Lower lobe of right lung (tissue), 2 donors: ENCODE measurements at places on chromosomes 1 and 21. TPM values are rescaled to one million over a fixed set of nuclear protein-coding genes. Genes with fewer than 3 reads are reported as not detected.

GRCh38 chr21:29258626-29259338 is 39.9 kb upstream of the BACH1 start:
- H3K36me3 ChIP-seq: no peaks in the 10 kb centered on the region
- H3K4me3 ChIP-seq: no peak overlapping the region
- DNase-seq: no peak

Gene FCRL1
- 4.2 TPM for total RNA-seq

DNA sequence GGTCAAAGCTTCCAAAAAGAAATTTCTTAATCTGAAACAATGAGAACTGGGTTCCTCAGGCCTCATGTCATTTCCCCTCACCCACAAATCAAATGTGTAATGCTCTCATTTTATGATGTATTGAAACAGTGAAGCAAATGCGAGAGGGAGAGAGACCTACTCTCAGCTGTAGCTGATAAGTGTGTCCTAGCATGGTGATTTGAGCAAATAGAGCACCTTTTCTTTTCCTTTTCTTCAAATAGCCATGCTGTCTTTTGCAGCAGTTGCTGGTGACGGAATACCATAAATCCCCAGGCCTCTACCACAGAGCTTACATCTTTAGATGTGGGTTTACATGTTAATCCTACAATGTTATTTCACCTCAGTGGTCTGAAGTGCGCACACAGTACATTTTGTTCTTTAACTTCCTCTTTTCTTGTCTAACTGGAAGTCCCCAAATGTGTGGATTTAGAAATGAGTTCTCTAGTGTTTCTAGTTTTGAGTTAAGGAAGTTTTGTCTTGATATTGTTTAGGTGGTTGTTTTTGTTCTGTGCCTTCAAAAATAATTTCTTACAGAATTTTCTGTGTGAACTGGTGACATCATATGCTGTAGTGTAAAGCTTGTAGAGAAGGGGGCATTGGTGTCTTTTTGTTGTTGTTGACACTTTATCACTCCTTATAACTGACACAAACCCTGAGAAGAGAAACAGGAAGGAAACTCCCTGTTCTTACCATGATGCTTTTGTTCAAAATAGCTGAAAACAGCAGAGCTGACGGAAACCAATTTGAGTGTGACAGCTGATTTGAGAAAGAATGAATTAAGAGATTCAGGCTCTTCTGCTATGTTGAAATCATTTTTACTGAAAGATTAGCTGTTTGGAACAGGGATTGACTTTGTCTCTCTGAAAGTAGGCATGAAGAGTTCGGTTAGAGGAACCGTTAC is 12.2 kb downstream of the SMAP2 start:
- no peak for DNase-seq
- no peaks in the 10 kb centered on the region for H3K27me3 ChIP-seq
- peaks cover 90% of the 10 kb centered on the region for H3K4me1 ChIP-seq
- H3K27ac ChIP-seq: peak overlapping the region; percentile 91

Gene NGF
- total RNA-seq: 0.97 TPM

- peaks cover 50% of the 10 kb centered on the region for H3K4me1 ChIP-seq
- DNase-seq: no peak
- no peak overlapping the region for H3K4me3 ChIP-seq
Observed at GRCh38 chr1:54377040-54377691, 29.0 kb downstream of the SSBP3 start.

- no peak overlapping the region for H3K27ac ChIP-seq
- H3K27me3 ChIP-seq: no peaks in the 10 kb centered on the region
- no peak for DNase-seq
Observed at GRCh38 chr1:172383536-172383935, 36.9 kb upstream of the C1orf105 start.

DNA sequence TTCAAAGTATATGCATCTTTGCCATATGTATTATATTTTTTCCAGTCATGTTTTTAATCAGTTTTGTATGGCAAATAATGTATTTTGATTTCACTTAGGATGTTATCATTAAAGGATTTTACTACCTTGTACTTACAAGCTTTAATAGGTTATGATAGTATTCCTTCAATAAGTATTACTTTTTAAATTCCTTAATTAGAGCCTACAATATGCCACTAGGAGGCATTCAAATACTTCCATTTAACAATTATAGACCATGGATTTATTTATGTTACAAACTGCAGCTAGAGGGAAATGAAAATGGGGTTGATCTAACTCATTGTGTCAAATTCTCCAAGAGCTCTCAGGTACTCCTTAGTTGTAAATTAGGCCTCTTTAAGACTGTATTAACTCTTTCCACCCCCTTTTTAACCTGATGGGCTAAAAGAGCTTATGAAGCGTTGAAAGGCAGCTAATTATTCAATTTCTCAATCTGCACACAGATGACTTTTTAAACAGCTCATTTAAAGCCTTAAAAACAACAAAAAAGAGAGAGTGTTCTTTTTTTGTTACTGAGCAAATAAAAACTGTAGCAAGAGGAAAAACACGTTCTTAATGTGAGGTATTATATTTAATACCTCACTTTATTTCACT is 156.2 kb downstream of the DENND1B start:
- no peaks in the 10 kb centered on the region for H3K27me3 ChIP-seq
- DNase-seq: no peak
- no peaks in the 10 kb centered on the region for H3K4me1 ChIP-seq
- H3K27ac ChIP-seq: no peak overlapping the region
- peaks cover 6% of the 10 kb centered on the region for H3K36me3 ChIP-seq
- no peak overlapping the region for H3K4me3 ChIP-seq

DNA sequence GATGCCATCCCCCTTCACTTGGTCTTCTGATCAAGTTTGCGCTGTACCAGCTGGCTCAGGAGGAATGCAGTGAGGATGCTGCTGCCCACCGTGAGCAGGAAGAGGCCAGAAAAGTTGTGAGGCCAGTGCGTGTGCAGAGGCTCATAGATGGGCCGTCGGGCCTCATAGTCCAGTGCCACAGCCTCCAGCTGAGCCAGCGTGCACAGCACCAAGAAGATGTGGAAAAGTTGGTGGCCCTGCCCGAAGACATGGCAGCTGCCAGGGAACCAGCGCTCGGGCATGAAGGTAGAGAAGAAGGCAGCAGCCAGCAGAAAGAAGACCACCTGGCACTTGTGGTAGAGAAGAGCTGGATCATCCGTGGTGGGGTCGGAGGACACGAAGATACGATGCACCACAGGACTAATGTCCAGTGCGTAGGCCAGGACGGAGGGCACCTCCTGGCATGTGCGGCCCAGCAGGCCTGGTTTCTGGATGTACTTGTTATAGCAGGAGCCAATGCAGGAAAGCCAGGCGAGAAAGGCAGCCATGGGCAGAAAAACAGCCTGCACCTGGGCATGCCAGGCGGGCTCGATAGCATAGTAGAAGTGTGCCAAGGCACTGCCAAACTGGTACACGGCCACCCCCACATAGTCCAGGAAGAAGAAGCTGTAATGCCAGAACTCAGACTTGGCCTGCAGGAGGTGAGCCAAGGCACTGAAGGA is 3.7 kb upstream of the AUNIP start:
- no peak overlapping the region for H3K27ac ChIP-seq
- H3K4me1 ChIP-seq: peaks cover 24% of the 10 kb centered on the region
- DNase-seq: no peak
- peaks cover 11% of the 10 kb centered on the region for H3K36me3 ChIP-seq
- no peaks in the 10 kb centered on the region for H3K27me3 ChIP-seq

Gene RGS4
- 0.89 TPM for total RNA-seq

DNA sequence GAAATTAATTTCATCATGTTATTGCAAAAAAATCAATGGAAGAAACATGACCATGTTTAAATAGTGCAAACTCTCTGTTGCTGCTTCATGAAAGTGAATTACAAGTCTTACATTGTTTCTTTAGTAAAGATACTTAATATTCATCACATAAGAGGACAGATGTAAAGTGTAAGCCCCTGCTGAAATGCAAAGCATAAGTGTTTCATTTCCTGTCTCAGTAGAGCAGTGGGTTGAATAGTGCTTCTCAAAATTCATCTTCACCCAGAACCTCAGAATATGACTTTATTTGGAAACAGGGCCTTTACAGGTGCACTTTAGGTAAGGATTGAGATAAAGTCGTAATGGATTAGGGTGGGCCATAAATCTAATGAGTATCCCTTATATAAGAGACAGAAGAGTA is 738.4 kb upstream of the RGS18 start:
- no peaks in the 10 kb centered on the region for H3K4me1 ChIP-seq
- H3K36me3 ChIP-seq: no peaks in the 10 kb centered on the region
- no peaks in the 10 kb centered on the region for H3K27me3 ChIP-seq

GRCh38 chr21:38042246-38042645 is 126.0 kb upstream of the KCNJ6 start:
- no peak for DNase-seq
- no peaks in the 10 kb centered on the region for H3K27me3 ChIP-seq
- H3K4me1 ChIP-seq: no peaks in the 10 kb centered on the region

DNA sequence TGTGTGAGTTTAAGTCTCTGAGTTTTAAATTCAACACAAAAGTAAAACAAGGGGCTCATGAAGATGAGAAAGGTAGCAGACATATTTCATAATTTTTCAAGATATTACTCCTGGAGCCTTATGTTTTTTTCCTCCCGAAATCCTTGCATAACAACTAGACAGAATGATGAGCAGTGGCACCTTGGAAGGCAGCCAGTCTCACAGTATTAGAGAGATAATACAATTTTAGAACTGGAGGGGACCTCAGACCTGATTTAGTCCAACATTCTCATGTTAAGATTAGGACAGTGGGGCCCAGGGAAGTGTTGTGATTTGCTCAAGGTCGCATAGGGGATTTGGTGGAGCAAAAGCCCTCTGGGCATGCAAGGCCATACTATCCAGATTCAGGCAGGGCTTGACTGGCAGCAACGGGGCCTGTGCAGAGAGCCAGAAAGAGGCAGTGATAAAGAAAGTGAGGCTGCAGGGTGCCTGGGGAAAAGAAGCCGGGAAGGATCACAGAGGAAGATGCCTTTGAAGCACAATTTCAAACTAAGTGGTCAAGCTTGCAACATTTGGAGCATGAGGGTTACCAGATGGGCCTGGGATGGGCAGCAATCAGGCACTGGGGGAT is 31.4 kb upstream of the BCL9 start:
- no peak overlapping the region for H3K27ac ChIP-seq
- H3K4me3 ChIP-seq: no peak overlapping the region
- H3K27me3 ChIP-seq: no peaks in the 10 kb centered on the region
- peaks cover under 1% of the 10 kb centered on the region for H3K4me1 ChIP-seq

Gene S1PR1
- 107 TPM for total RNA-seq

Gene CASQ2
- total RNA-seq: 3.3 TPM

GRCh38 chr1:37001703-37002102 is 32.6 kb downstream of the GRIK3 start:
- H3K36me3 ChIP-seq: no peaks in the 10 kb centered on the region
- no peak overlapping the region for H3K27ac ChIP-seq
- DNase-seq: no peak
- no peaks in the 10 kb centered on the region for H3K27me3 ChIP-seq

DNA sequence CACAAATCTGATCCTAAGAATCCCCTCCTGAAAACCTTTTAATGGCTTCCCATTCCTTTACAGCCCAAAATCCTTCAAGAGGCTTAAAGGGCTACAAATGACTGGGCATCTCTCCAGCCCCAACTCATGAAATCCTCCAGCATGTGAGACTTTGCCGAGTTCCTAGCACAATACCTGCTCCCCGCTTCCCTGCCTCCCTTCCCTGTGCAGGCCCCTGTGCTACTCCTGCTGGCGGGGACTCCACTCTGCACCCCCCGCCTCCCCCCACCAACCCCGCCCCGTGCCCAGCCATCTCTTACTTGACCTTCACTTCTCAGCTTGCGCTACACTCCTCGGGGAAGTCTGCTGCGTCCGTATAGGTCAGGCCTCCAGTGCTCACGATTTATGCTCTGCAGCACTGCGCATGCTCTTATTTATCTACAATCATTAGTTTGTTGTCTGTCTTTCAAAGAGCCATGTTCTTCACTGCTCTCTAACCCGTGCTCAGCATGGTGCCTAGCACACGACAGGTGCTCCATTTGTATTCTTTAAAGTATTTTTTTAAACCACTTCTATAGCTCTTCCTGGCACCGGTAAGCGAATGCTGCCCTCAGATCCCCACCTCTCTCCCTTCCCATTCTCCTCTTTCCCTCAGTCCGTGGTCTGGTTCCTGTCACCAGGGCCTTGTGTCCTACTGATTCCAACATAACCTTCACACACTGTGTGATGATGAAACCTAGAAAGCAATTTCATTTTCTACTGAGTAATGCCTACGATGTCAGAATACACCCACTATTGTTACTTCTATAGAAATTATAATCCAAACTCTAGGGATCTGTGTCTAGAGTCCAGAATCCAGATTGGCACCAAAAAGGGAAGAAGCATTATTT is 37.5 kb upstream of the PLA2G2C start:
- no peaks in the 10 kb centered on the region for H3K4me1 ChIP-seq
- H3K27me3 ChIP-seq: peaks cover 35% of the 10 kb centered on the region
- H3K4me3 ChIP-seq: no peak overlapping the region
- no peak overlapping the region for H3K27ac ChIP-seq

Gene SGIP1
- 12.4 TPM for total RNA-seq

DNA sequence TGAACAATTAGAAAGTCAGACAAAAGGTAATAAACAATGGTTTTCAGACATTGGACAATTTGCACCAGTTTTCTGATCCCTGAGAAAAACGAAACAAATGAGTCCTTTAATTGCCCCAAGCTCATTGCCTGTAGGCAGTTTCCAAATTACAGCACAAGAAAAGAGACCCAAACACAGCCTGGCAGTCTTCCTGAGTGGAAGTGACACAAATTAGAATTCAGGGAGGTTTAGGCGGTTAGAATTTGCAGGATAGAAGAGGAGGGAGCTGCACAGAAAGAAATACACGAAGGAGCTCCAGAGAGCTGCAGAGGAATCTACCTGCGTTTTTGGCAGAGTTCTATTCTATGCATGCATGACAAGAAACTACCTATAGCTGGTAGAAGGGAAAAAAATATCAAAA is 115.7 kb downstream of the PIGK start:
- no peaks in the 10 kb centered on the region for H3K27me3 ChIP-seq
- H3K4me3 ChIP-seq: no peak overlapping the region
- no peak for DNase-seq
- H3K36me3 ChIP-seq: no peaks in the 10 kb centered on the region

Gene AMPD1
- total RNA-seq: 0.21 TPM

GRCh38 chr1:233375653-233376052 is 48.1 kb downstream of the MAP3K21 start:
- no peaks in the 10 kb centered on the region for H3K4me1 ChIP-seq
- H3K27ac ChIP-seq: no peak overlapping the region
- H3K36me3 ChIP-seq: no peaks in the 10 kb centered on the region
- H3K27me3 ChIP-seq: no peaks in the 10 kb centered on the region

DNA sequence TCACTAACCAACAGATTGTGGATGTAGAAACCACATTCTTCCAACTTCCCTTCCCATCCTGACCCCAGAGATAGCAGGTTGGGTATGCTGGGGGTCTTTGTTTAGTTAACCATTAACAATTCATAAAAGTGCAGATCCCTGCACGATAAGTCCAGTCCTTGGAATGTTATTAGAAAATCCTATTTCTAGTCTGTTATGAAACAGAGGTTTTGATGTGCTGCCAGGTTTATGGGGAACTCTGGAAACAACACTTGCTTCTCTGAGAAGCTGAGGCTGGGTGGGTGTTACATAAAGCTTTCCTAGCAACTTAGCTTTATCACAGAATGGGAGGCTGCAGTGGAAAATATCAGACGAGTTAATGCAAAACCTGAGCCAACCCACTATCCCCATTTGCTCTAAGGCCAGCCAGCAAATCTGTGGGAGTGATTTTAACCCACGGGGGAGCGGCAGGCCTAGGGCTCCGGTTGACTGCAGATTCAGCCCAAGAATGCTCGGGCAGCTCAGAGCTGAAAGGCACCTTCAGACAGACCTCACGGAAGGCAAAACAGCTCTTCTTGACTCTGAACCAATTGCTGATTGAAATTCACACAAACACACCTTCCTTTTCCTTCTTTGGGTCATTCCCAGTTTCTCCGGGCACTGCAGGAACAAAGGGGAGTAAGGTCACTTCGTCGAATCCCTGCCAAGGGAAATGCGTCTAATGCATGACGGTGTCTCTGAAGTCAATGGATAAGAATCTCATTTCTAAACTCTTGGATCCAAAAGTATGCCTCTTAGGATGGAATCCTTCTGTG is 111.7 kb upstream of the IRF2BP2 start:
- H3K4me1 ChIP-seq: peaks cover 96% of the 10 kb centered on the region
- no peaks in the 10 kb centered on the region for H3K27me3 ChIP-seq
- no peak overlapping the region for H3K4me3 ChIP-seq
- no peaks in the 10 kb centered on the region for H3K36me3 ChIP-seq
